Right renal cortex interstitium (tissue), 3 donors: ENCODE measurements at places on chromosomes 5 and 9. TPM values are rescaled to one million over a fixed set of nuclear protein-coding genes. Genes with fewer than 3 reads are reported as not detected.

DNA sequence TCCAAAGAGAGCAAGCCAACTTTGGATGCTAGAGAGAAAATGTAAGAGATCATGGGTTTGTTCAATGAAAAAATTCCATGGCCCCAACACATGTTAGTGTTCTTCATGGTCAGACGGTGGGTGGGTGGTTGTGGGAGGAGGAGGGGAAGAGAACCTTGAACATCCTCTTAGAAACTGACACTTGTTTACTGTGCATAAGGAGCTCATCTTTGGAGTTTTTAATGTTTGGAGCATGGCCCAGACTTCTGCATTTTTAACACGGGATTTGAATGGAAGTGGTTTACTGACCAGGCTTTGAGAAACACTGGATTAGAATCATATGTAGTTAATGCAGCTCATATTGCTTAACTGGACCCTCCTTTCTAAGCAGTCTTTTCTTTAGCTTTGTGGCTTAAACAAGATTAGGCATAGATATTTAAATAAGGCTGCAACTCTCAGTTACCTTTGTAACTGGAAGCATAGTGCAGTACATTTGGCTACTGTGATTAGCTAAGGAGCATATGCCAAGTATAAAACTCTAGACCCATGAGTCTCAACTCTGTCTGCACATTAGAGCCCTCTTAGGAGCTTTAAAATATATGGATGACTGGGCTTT, 60.1 kb downstream of the FOCAD start:
- no peak for DNase-seq

- peak; percentile 67 for DNase-seq
Measured at GRCh38 chr9:90433398-90433941, 209.2 kb downstream of the DIRAS2 start.

GRCh38 chr5:640461-641330, 28.6 kb downstream of the CEP72 start:
- DNase-seq, result no peak

GRCh38 chr5:81068635-81069034, 108.5 kb downstream of the RASGRF2 start:
- DNase-seq, result no peak

DNA sequence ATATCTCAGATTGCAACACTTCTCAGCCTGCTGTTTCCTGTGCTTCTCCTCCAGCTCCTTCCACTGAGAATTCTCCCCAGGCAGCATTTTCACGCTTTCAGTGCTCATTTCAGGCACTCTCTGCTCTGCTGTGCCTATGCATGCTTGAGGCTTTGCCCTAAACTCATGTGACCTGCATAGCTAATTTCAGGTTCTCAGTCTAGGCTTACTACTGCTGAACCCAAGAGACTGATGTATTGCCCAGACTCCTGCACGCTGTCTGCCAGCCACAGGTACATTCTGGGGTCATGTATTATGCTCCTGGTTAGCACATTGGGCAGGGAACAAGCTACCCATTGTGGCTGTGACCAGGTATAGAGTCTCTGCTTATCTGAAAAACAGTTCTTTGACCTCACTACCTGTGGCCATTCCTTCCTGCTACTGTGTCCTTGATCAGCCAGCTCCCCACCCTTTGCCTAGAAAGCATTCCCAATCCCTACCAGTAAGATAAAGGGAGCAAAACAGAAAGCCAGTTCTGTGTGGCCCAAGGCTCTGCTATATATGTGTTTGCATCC, 34.7 kb downstream of the PIP5K1B start:
- no peak for DNase-seq

DNA sequence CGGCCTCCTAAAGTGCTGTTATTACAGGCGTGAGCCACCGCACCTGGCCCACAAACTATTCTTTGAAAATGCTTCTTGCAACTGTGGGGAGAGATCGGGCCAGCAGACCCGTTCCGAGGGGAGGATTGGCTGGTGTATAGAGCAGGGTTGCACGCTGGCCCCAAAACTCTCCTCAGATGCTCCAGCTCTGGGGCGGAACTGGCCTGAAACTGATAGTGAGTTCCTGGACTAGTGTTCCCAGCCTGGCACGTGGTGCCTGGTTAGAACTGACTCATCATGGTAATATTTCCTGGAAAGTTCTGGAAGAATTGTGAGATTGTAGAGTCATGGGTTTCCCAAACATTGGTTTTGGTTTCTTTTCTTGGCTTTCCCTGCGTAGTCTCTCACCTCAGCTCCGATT, 120.5 kb downstream of the FBXL7 start:
- DNase-seq, result no peak

GRCh38 chr9:135902655-135903357, 4.5 kb downstream of the CAMSAP1 start:
- no peak for DNase-seq

GRCh38 chr5:1788200-1788599, 11.4 kb downstream of the MRPL36 start:
- DNase-seq, result no peak

- no peak for DNase-seq
Measured at GRCh38 chr9:34996905-34997279, 7.3 kb downstream of the DNAJB5 start.

DNA sequence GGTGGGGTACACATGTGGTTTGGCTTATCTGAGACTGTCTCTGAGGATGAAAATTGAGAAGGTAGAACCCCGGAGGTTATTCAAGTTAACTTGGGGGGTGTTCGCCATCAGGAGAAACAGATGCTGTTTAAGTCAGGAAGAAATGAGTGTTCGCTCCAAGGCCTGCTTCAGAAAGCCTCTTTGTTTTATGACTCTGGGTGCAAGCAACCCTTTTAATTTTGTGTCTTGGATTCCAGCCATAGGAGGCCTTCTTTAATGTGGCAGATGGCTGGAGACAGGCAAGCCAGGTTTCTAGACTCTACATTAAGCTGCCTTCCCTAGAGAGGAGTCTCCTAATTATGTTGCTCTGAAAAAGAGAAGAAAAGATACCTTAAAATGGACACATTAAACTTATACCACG, 4.2 kb upstream of the SMAD5 start:
- DNase-seq, result no peak

The TPPP gene
- 3.9 TPM for polyA plus RNA-seq

The ADGRV1 gene
- polyA plus RNA-seq, result 14.8 TPM

The CA9 gene
- polyA plus RNA-seq, result 0.60 TPM

The ANKRD18A gene
- 3.2 TPM for polyA plus RNA-seq

The GPR151 gene
- polyA plus RNA-seq, result not detected

The SERF1B gene
- 66.7 TPM for polyA plus RNA-seq
